ENCODE measurements at places on chromosomes 13 and 19.
A peak's percentile ranks its signal among the peaks of the same experiment; 100 is the strongest.

GRCh38 chr19:55801416-55801815, 30.4 kb downstream of the NLRP11 start:
- no peak for DNase-seq

- peak; percentile 5 for DNase-seq
Measured at GRCh38 chr19:32691952-32692726, 518 bp downstream of the NUDT19 start.

DNA sequence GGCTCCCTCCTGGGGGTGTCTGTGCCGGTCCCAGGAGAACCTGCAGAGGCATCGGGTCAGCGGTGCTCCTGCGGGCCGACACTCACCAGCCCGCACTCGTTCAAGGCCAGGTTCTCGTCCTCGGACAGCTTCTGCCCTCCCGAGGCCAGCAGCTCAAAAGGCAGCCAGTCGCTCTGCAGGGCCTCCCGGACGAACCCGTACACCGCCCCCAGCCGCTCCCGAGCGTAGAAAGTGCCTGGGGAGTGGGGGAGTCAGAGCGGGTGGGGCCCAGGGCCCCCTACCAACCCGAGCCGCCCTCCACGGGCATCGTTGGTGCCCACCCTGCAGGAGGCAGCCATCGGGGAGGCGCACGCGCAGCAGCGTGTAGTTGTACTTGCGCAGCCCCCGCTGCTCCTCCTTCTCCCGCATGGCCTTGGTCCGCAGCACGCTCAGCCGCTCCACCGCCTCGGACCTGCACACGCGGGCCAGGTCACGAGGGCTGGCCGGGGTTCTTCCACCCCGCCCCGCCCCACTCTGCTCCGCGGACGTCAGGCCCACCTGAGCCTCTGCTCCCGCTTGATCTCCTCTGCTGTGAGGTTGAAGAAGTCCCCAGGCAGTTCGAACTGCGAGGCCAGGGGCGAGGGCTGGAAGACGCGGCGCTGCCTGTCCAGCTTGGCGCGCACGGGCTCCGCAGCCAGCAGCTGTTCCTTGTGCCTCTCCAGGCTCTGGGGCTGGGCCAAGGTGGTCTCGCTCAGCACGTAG, 11.5 kb downstream of the UBXN6 start:
- no peak for DNase-seq

GRCh38 chr19:33720691-33721682, 75.7 kb upstream of the KCTD15 start:
- no peak for DNase-seq

Measured in stimulated activated CD4-positive, alpha-beta T cell treated with anti-CD3 and anti-CD28 coated beads, TNF-alpha, amount 100 ng/mL, for 4 hours (primary cell).